Parietal lobe (tissue), 2 donors: ENCODE measurements at places on chromosomes 3 and 15. TPM values are rescaled to one million over a fixed set of nuclear protein-coding genes. Genes with fewer than 3 reads are reported as not detected.

EPM2AIP1 gene
- 59.2 TPM for total RNA-seq

SLCO3A1 gene
- total RNA-seq: 17.8 TPM

GATA2 gene
- total RNA-seq: 0.31 TPM

VIPR1 gene
- total RNA-seq: 0.31 TPM

CRYGS gene
- 7.2 TPM for total RNA-seq

ZNF80 gene
- total RNA-seq: not detected

PRC1 gene
- 29.1 TPM for total RNA-seq

MNS1 gene
- total RNA-seq: 2.8 TPM

DUOXA2 gene
- not detected for total RNA-seq

ABI3BP gene
- 1.6 TPM for total RNA-seq

CISH gene
- total RNA-seq: 0.63 TPM

DLEC1 gene
- total RNA-seq: 1.6 TPM

SERPINI2 gene
- total RNA-seq: 2.2 TPM

ZBTB20 gene
- 164 TPM for total RNA-seq

KLF13 gene
- total RNA-seq: 48.5 TPM

SGO1 gene
- 4.1 TPM for total RNA-seq

KIF15 gene
- total RNA-seq: 11.0 TPM

P2RY14 gene
- total RNA-seq: 0.31 TPM

ATP13A4 gene
- 22.2 TPM for total RNA-seq

EEF1AKMT4 gene
- 0.63 TPM for total RNA-seq

CD200R1 gene
- total RNA-seq: 0.31 TPM

CLEC3B gene
- 14.7 TPM for total RNA-seq

SLC51B gene
- total RNA-seq: not detected

RTP3 gene
- total RNA-seq: not detected

DNAH12 gene
- total RNA-seq: 1.6 TPM

RLBP1 gene
- 2.2 TPM for total RNA-seq
